ENCODE measurements at places on chromosomes 1 and 21.

GRCh38 chr1:221487781-221488524, 253.9 kb downstream of the DUSP10 start:
- no peak for DNase-seq

DNA sequence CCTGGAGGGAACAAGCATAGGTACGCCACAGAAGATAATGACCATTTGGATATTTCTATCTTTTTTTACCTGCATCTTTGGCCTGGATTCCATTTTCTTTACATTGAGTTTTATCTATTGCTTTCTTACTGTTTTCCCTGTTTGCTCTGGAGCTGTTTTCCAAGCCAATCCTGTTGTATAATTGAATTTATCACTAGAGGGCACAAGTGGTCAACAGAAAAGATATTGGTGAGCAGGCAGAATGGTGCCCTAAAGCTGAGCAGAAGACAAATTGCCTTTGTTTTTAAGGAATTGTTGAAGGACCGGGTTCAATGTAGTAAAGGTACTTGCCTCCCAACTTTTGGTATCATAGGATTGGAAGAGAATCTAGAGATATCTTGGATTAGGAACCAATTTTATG, 152.8 kb downstream of the PPP1R12B start:
- no peak for DNase-seq

DNA sequence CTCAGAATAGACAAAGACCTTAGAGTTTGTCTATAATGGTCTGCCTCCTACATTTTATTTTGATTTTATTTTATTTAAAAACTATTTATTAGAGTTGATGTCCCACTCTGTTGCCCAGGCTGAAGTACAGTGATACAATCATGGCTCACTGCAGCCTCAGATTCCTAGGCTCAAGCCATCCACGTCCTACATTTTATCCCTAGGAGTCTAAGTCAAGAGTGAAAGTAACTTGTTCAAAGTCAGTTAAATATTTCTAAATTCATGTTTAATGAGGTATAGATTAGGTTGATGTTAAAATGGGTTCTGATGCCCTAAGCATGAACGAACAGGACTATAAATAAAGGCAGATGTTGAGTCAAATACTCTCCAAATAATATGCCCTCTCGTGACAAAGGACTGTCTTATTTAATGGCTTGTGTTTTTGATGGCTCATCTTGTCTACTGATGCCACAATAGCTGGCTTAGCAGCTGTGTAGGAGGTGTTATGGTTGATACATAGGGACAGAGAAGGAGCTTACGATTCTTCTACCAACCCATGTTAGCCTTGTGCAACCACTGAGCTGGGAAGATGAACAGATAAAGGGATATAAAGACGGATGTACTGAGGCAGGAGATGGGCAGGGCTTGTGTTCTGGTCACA, 66.0 kb upstream of the CR1L start:
- no peak for DNase-seq

GRCh38 chr1:19769211-19769932, 30.3 kb downstream of the TMCO4 start:
- DNase-seq: no peak

DNA sequence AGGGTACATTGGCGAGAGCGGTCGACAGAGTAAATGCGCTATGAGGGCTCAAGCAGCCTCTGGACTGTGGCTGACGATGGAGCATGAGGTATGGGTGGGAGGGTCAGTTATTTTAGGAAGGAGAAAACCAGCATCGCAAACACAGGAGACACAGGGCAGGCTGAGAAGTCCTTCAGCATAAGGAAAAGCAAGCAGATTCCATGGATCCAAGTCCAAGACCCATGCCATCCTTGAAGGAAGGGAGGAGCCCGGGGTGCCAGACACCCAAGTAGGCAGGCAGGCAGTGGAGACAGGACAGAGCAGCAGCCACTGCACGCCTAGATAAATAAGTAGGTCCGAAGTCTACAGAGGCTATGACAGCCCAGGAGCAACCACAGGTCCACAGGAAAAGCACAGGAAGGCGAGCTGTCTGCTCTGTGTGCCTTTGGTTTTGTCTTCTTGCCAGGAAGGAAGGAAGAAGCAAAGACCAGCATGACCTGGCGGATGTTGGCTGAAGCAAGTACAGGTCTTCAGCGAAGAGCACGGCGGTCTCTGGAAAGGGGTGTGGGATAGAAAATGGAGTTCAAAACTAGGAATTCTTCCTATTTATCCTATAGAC, 76.4 kb upstream of the SLC45A1 start:
- no peak for DNase-seq

DNA sequence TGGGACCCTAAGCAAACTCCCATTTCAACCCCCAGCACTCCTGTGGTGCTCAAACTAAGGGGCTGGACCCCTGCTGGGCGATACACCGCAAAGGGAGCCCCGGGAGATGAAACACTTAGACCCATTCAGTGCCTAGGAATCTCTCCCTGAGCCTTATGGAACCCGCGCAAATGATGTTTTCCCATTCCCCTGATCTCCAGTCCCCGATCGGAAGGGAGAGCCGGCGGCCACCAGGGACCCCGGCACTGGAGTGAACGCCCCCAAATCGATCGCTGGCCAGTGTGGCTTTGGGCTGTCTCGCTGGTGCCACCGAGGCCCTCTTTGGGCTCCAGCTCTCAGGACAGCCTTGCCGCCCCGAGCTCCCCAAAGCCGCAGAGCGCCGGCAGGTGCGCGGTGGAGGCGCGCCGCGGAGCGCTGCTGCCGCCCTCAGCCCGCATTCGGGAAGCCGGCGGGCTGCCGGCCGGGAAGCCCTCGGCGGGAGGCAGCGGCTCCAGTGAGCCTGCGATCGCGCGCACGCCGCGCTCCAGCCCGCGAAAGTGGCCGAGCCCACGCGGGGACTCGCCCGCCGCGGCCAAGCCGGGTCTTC, 1.1 kb downstream of the PLXNA2 start:
- DNase-seq: no peak

DNA sequence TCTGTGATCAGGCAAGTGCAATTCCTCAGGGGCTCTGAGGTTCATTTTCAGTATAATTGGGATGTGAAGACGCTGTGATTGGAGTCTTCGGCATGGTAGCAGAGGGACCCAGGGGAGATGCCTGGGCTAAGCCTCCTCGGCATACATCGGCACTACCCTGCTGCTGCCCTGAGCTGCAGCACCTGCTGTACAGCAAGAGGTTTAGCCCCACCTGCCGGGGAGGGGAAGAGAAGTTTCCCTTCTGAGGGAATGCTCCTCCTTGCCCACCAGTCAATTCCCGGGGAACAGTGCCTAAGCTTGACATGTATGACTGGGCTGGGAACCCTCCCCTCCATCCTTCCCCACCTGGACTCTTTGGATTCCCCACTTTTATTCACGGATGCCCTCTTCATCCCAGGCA, 24.9 kb downstream of the CNIH3 start:
- no peak for DNase-seq

DNA sequence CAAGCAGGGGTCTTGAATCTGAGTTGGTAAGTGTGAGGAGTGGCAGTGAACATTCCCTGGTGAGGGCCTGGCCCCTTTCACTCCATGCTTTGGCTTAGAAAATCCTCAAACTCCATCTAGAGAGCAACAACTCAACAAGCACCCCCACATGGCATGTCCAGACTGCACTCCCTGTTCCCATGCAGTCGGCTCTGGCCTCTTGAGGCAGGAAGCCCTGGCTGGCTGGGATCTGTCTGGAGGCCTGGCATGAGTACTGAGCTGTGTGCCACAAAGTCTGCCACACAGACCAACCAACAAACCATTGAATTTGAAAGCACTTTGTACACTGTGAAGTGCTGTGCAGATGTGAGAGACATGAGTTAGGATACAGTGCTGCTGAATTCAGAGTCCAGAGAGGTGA, 25.2 kb downstream of the COA7 start:
- DNase-seq: no peak

GRCh38 chr1:235500971-235501540, 3.2 kb downstream of the B3GALNT2 start:
- DNase-seq: no peak

DNA sequence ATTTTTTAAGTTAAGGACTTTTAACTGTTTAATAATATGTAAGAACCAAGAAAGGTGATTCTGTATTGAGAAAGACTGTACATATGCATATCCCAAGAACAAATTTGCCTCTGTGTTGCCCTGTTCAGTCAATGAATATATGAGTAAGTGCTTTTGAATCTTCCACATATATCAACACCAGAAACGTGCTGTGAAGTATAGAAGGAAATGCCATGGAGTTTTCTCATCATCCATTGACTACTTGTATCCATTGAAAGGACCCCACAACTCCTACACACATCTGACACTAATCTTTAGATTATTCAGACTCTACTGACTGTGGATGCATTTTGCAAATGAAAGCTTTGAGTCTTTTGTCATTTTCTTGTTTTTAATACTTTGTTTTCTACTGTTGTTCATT, 366.9 kb downstream of the S1PR1 start:
- no peak for DNase-seq
